Tibial nerve (tissue), 4 donors: ENCODE measurements at places on chromosomes 11 and 22. TPM values are rescaled to one million over a fixed set of nuclear protein-coding genes. Genes with fewer than 3 reads are reported as not detected.
A peak's percentile ranks its signal among the peaks of the same experiment; 100 is the strongest.

CSNK2A3 gene
- total RNA-seq = 3.3 TPM

PGA3 gene
- not detected for total RNA-seq

GRCh38 chr22:44037519-44038375, 13.6 kb downstream of the PARVB start:
- DNase-seq = peak; percentile 23

DNA sequence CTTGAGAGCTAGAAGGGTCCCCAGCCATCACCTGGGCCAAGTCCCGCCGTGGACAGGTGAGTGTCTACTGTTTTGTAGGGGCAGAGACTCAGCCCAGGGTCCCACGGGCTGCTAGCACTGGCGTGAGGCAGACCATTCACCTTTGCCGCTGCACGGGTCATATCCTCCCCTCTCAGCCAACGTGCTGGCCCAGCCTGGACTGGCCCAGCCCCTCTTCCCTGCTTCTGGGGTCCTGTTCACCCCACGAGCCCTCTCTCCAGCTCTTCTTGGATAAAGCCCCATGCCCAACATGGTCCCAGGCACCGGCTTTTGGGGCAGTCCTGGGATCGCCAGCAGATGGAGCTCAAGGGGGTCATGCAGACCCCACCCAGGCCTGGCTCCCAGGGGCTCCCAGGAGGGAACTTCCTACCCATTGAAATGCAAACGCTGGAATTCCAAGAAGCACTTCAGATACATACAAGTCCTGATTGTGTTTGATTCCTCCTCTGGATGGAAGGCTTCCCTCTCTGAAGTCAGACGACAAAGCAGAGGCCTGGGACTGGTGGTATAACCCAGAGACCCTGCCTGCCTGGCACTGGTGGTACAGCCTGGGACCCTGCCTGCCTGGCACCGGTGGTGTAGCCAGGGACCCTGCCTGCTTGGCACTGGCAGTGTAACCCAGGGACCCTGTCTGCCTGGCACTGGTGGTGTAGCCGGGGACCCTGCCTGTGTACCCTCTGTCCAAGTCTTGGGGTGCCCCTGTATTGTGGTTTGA, 8.9 kb upstream of the SEPTIN5 start:
- DNase-seq = no peak

GRCh38 chr11:44785856-44786607, 59.3 kb downstream of the TSPAN18 start:
- no peak for DNase-seq

GRCh38 chr11:111549196-111549868, 8.8 kb downstream of the LAYN start:
- DNase-seq = no peak

GRCh38 chr11:24585192-24585591, 88.3 kb downstream of the LUZP2 start:
- DNase-seq = no peak

DNA sequence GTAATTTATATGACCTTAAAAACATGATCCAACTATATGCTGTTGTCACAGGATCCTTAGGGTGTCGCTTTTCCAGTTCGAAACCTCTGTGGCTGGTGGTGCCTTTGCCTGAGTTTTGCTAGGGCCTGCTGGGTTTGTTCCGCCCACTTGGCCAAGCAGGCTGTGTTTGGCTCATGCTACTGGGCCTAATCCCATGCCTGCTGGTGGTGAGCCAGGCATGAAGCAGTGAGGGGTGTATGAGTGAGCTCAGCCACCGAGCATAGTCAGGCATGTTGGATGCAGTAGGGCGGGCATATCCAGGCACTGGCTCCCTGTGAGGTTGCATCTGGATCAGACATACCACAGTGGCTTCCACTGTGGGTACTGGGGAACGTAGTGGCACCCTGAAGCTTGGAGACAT, 16.3 kb downstream of the NPAT start:
- no peak for DNase-seq

- no peak for DNase-seq
Observed at GRCh38 chr11:36360826-36361415, 64.8 kb downstream of the PRR5L start.

DNA sequence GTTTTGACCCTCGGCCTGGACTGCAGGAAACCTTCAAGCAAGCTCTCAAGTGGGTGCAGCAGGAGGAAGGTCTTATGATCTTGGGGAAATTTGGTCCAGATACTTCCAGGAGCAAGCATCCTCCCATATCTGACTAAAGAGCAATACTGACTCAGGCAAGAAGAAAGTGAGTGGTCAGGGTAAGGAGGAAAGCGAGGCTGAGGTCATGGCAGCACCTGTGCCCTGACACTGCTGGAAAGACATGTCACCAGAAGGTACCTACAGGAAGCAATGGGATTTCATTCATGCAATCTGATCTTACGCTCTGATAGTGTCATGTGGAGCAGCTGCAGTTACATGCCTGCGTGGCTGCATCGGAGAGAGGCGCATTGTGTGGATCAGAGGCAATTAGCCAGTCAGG, 6.5 kb upstream of the TOP3B start:
- no peak for DNase-seq
